ENCODE measurements at places on chromosomes 7 and 10. TPM values are rescaled to one million over a fixed set of nuclear protein-coding genes. Genes with fewer than 3 reads are reported as not detected.

NPSR1 gene
- not detected for total RNA-seq

IRF5 gene
- total RNA-seq, result 1.8 TPM

DPY19L1 gene
- total RNA-seq, result 23.7 TPM

MYOZ1 gene
- total RNA-seq, result 1.1 TPM

CAV1 gene
- 226 TPM for total RNA-seq

CHAT gene
- not detected for total RNA-seq

TSPAN12 gene
- total RNA-seq, result 75.6 TPM

LRRN3 gene
- total RNA-seq, result 2.5 TPM

DRGX gene
- total RNA-seq, result not detected

GRK5 gene
- 21.1 TPM for total RNA-seq

FGFBP3 gene
- total RNA-seq, result 0.51 TPM

Data from heart left ventricle (tissue), 16 donors.